NCI-H1930 (cell line): ENCODE measurements at places on chromosomes 11 and 22.

DNA sequence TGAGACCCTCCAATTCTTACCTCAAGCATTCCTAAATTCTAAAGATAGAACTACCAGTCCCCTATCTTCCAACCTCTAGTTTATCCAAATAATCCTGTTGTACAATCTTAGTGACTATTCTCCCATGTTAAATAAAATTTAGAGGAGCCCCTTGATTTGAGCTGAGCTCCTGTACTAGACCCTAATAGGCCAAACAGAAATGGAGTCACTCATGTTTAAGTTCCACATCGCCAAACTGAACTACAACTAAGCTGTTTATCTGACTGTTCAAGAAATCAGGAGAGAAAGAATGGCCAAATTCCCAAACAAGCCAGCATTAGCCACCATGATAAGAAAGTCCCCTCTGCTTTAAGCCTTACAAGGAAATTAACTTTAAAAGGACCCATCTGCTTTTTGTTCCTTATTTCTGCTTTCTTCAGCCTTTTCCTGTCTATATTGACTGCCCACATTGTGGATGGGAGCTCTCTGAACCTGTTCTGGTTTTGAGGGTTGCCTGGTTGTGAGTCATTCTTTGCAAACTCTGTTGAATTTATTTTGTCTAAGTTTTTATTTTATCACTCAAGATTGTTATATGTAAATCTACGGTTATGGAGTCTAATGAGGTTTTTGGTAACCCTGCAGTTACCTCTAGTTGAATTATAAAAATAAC, 90.4 kb downstream of the TTC28 start:
- DNase-seq: no peak

DNA sequence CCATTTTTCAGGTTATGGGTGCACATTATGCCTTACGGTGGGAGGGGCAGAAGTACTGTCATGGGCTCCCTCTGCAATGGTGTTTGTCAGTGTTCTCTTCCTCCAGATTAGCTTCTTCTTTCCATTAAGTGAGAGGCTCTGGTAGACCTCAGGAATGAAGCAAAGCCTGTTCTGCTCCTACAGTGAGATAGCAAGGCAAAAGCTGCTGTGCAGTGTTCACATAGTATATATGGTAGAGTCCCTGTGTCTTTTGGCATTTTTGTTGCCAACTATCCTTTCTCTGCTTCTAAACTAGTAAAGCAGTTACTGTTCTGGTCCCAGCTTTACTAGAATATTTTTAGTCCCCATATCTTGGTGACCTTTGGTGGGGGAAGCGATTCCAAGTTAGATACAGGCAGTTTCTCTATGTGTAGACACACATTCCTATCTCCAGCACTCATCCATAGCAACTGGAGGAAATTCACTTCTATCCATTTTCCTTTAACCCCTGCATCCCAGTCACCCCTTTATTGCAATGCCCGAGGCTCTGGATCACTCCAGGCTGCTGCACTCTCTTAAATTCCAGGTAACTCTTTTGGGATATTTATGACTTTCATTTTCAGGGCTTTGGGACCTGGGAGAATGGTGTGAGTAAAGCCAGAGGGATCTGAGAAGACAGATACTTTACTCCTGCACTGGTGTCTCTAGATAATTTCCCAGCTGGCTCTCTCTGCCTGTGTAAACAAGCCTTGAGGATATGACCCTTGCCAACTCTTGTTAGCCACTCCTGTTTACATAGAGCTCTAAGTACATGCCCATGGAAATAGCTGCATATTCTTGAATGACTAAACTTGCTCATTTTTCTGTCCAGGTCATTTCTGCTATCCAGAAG, 3.9 kb upstream of the TRIM34 start:
- no peak for DNase-seq

DNA sequence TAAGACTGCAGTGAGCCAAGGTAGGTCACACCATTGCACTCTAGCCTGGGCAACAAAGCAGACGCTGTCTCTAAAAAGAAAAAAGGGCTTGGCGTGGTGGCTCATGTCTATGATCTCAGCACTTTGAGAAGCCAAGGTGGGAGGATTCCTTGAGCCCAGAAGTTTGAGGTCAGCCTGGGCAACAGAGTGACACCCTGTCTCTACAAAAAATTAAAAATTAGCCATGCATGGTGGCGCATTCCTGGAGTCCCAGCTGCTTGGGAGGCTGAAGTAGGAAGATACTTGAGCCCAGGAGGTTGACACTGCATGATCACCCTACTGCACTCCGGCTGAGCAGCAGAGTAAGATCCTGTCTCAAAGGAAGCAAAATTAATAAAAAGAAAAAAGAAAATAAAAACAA, 38.9 kb upstream of the RDX start:
- DNase-seq: no peak

GRCh38 chr22:50082961-50083461, 2.2 kb downstream of the MLC1 start:
- no peak for DNase-seq

GRCh38 chr11:111733611-111734088, 32.5 kb downstream of the PPP2R1B start:
- DNase-seq: no peak

- DNase-seq: no peak
These were observed 86.5 kb upstream of the CARD18 start for GRCh38 chr11:105226091-105226490.

DNA sequence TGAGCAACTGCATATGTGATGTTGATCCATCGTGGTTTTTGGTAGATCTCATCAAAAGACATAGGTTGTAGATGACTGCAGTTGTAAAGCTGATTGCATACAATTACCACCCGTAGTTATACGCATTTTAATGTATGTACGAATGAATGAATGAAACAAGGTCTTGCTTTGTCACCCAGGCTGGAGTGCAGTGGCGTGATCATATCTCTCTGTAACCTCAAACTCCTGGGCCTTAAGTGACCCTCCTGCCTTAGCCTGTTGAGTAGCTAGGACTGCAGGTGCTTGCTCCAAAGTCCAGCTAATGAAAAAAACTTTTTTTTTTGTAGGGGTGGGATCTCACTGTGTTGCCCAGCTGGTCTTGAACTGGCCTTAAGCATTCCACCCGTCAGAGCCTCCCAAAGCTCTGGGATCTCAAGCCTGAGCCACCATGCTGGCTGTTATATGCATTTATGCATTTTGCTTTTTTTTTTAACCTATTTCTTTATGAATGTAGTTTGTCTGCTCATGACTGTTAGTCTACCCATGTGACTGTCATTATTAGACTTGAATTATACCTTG, 53.5 kb downstream of the PPP6R3 start:
- DNase-seq: no peak

GRCh38 chr11:14384338-14384737, 25.4 kb upstream of the RRAS2 start:
- no peak for DNase-seq

- DNase-seq: no peak
These were observed 46.6 kb downstream of the CHRDL2 start for GRCh38 chr11:74684661-74685060.

GRCh38 chr11:100682247-100682969, 4.7 kb upstream of the ARHGAP42 start:
- DNase-seq: no peak

DNA sequence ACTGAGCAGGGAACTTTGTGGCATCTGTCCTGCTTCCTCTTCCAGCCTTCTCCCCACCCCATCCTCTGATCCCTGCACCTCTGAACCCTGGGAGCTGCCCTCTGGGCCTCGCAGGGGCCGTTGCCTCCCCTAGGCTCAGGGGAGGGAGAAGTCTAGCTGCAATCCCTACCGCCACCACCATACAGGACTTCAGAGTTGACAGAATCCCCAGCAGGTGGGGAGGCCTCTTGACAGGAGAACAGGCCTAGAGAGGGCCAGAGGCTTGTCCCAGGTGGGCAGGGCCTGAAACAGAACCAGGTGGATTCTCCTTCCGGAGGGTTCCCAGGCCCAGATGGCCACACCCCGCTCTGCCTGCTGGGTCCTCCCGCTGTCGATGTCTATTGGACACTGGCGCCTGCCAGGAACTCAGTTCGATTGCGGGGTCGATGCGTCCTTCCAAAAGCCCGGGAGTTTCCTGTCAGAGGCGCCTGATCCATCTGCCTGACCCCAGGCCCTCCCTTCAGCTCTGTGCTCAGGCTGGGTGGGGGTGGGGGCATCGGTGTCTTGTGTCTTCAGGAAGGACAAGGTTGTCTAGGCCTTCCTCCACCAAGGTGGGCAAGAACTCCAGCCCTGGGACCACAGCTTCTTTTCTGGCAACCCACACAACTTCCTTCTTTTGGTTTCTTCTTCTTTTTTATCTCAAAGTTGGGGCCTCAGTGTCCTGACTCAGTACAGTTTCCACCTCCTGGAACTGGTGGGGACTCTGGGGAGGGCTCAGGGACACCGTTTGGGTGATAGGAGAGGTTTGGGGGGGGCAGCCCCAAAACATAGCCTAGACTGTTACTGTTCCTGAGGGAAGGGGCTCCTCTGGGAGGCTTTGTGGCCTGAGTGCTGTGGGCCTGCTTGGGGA, 6.4 kb downstream of the STARD10 start:
- no peak for DNase-seq

- no peak for DNase-seq
These were observed 100.8 kb downstream of the TRAF6 start for GRCh38 chr11:36409152-36409816.

- no peak for DNase-seq
These were observed 545 bp upstream of the TIRAP start for GRCh38 chr11:126282361-126282735.

DNA sequence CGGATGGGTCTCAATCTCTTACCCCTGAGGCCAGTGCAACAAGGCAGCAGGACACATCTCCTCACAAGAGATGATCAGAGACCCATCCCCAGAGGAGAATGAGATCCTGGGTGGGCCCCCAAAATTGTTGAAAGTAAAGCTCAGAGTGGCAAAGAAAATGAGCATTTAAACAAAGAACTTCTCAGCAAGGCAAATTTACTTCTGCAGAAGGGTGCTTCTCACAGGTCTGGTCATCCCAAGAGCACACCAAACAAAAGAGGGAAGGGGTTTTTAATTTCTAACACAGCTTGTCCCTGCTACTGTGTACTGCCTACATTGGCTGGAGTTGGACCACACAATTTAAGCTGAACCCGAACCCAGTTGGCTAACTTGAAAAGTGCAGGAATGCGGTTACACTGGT, 1628.6 kb upstream of the RAG2 start:
- no peak for DNase-seq

- DNase-seq: no peak
These were observed 165.1 kb upstream of the NCAM1 start for GRCh38 chr11:112795911-112796649.
